ENCODE measurements at places on chromosomes 2 and 18. TPM values are rescaled to one million over a fixed set of nuclear protein-coding genes. Genes with fewer than 3 reads are reported as not detected.

Gene RANBP2
- 24.7 TPM for total RNA-seq

Gene GBX2
- total RNA-seq, result 1.0 TPM

Gene NABP1
- total RNA-seq, result 10.6 TPM

Gene ARMC9
- 14.2 TPM for total RNA-seq
